ENCODE measurements at places on chromosomes 13 and 19.

- peak overlapping the region; percentile 75 for H3K4me3 ChIP-seq
- peaks cover 4% of the 10 kb centered on the region for H3K4me1 ChIP-seq
- no peaks in the 10 kb centered on the region for H3K36me3 ChIP-seq
These were observed 2.7 kb downstream of the DACH1 start for GRCh38 chr13:71864094-71864985.

- no peak overlapping the region for H3K4me3 ChIP-seq
- H3K36me3 ChIP-seq = no peaks in the 10 kb centered on the region
- no peak for DNase-seq
- H3K4me1 ChIP-seq = no peaks in the 10 kb centered on the region
These were observed 21.9 kb downstream of the CCL25 start for GRCh38 chr19:8074501-8074900.

DNA sequence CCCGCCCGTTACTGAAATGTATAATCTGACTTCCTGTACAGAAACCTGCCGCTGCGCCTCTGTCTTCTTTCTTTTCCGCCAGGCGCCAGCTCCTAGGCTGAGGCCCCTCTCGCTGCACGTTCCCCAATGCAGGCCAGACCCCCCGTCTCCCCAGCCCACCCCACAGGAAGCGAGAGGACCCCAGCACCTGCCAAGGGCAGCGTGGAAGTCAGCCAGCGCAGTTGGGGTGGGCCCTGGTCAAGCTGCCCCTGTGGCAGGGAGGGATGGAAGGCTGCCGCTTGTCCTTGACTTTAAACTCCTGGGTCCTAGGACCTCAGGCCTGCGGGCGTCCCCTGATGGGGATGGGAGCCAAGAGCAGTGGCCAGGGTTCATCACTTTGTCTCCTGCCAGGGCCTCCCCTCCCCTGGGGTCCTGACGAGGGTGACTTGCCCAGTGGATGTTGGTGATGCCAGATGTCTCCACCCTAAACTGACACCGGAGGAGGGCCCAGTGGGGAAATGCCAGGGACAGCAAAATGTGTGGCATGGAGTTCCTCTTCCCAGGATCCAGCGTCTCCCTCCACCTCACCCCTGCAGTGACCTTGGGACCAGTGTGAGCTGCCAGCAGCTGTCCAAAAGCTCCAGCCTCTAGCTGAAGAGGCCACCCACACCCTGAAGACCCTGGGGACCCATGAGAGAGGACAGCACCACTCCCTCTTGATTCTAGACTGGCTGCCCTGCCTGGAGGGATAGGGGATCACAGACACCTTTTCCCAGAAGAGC, 8.5 kb upstream of the MARCHF2 start:
- no peaks in the 10 kb centered on the region for H3K27me3 ChIP-seq
- H3K4me1 ChIP-seq = no peaks in the 10 kb centered on the region
- no peak overlapping the region for H3K4me3 ChIP-seq
- H3K36me3 ChIP-seq = no peaks in the 10 kb centered on the region
- no peak for DNase-seq
- H3K27ac ChIP-seq = no peak overlapping the region

- H3K4me3 ChIP-seq = peak overlapping the region; percentile 85
- peaks cover 41% of the 10 kb centered on the region for H3K4me1 ChIP-seq
- H3K36me3 ChIP-seq = no peaks in the 10 kb centered on the region
- peak; percentile 43 for DNase-seq
- peak overlapping the region; percentile 99 for H3K27ac ChIP-seq
These were observed 630 bp downstream of the RAP2A start for GRCh38 chr13:97434397-97435201.

DNA sequence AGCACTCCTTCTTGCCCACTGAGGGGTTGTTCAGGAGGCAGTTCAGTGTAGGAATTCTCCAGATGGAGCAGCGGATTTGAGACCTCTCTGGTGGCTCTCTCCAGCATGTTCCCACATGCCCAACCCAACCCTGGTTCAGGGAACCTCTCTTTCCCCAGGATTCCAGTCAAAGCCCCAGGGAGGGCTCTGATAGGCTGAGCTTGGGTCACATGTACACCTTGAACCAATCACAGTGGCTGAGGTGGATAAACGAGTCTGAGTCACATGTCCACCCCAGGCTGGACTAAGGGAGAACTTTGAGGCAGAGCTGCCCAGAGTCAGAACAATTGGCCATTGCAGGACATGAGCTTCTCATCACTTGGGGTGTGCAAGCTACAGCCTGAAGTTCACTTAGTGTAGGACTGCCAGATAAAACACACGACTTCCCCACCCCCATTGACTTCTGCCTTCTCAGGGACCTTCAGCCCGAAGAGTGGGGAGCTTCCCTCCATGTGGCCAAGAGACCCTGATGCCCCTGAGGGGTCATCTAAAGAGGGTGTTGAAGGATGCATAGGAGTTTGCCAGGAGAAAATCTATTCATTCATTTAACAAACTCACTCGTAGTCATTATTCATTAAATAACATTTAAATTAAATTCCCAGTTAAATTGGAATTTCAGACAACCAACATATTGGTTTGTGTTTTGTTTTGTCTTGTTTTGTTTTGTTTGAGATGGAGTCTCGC, 4.0 kb upstream of the MAST3 start:
- H3K27ac ChIP-seq = no peak overlapping the region
- H3K4me3 ChIP-seq = no peak overlapping the region
- peaks cover 8% of the 10 kb centered on the region for H3K27me3 ChIP-seq
- DNase-seq = no peak
- no peaks in the 10 kb centered on the region for H3K36me3 ChIP-seq
- H3K4me1 ChIP-seq = peaks cover 9% of the 10 kb centered on the region

GRCh38 chr19:32718286-32718685, 1.3 kb upstream of the TDRD12 start:
- no peaks in the 10 kb centered on the region for H3K27me3 ChIP-seq
- no peak overlapping the region for H3K4me3 ChIP-seq
- no peak overlapping the region for H3K27ac ChIP-seq
- no peak for DNase-seq
- no peaks in the 10 kb centered on the region for H3K36me3 ChIP-seq

- H3K27me3 ChIP-seq = no peaks in the 10 kb centered on the region
- peaks cover 25% of the 10 kb centered on the region for H3K4me1 ChIP-seq
- DNase-seq = no peak
- peaks cover 3% of the 10 kb centered on the region for H3K36me3 ChIP-seq
- peak overlapping the region; percentile 43 for H3K27ac ChIP-seq
- H3K4me3 ChIP-seq = no peak overlapping the region
These were observed 14.4 kb downstream of the NAXD start for GRCh38 chr13:110629735-110630134.

GRCh38 chr13:85864963-85865530, 65.8 kb upstream of the SLITRK6 start:
- DNase-seq = no peak
- no peaks in the 10 kb centered on the region for H3K36me3 ChIP-seq
- H3K4me3 ChIP-seq = no peak overlapping the region
- no peak overlapping the region for H3K27ac ChIP-seq
- no peaks in the 10 kb centered on the region for H3K4me1 ChIP-seq

Data from transverse colon (tissue), 4 donors.